Aortic smooth muscle cell (primary cell): ENCODE measurements at places on chromosomes 12 and 14. TPM values are rescaled to one million over a fixed set of nuclear protein-coding genes. Genes with fewer than 3 reads are reported as not detected.

The NR4A1 gene
- 12.9 and 17.7 TPM in 2 replicates for total RNA-seq

The POTEM gene
- not detected in 2 replicates for total RNA-seq

The DAO gene
- not detected in 2 replicates for total RNA-seq

The CLEC4A gene
- 0.13 and 0.31 TPM in 2 replicates for total RNA-seq

The TROAP gene
- total RNA-seq = 9.5 and 10.6 TPM in 2 replicates

The DHH gene
- total RNA-seq = under 0.01 and 0.06 TPM in 2 replicates

The ADCY6 gene
- total RNA-seq = 126 and 132 TPM in 2 replicates

The TTC9 gene
- 5.3 and 7.9 TPM in 2 replicates for total RNA-seq

The OR6C2 gene
- not detected in 2 replicates for total RNA-seq

The KITLG gene
- 112 and 124 TPM in 2 replicates for total RNA-seq

The FSCB gene
- not detected in 2 replicates for total RNA-seq

The VRTN gene
- not detected in 2 replicates for total RNA-seq

The DHRS2 gene
- under 0.01 TPM in 1 of 2 replicates, not detected in the other for total RNA-seq

The UBE3B gene
- total RNA-seq = 26.8 and 38.9 TPM in 2 replicates

The CCDC197 gene
- not detected in 2 replicates for total RNA-seq

The MANSC4 gene
- not detected in 2 replicates for total RNA-seq

The WNT1 gene
- not detected in 2 replicates for total RNA-seq

The GLIPR1L2 gene
- total RNA-seq = 0.92 and 1.1 TPM in 2 replicates

The FLRT2 gene
- 2.8 and 6.8 TPM in 2 replicates for total RNA-seq

The PDZRN4 gene
- total RNA-seq = under 0.01 and 0.12 TPM in 2 replicates

The CCDC196 gene
- not detected in 2 replicates for total RNA-seq

The ST8SIA1 gene
- 1.2 and 1.9 TPM in 2 replicates for total RNA-seq
